Fibroblast of skin of scalp (primary cell): ENCODE measurements at places on chromosomes 16 and 17.

- DNase-seq, result no peak
Observed at GRCh38 chr16:86971251-86971650, 345.9 kb downstream of the C16orf95 start.

GRCh38 chr17:55825213-55825612 is 74.4 kb downstream of the PCTP start:
- DNase-seq, result no peak

DNA sequence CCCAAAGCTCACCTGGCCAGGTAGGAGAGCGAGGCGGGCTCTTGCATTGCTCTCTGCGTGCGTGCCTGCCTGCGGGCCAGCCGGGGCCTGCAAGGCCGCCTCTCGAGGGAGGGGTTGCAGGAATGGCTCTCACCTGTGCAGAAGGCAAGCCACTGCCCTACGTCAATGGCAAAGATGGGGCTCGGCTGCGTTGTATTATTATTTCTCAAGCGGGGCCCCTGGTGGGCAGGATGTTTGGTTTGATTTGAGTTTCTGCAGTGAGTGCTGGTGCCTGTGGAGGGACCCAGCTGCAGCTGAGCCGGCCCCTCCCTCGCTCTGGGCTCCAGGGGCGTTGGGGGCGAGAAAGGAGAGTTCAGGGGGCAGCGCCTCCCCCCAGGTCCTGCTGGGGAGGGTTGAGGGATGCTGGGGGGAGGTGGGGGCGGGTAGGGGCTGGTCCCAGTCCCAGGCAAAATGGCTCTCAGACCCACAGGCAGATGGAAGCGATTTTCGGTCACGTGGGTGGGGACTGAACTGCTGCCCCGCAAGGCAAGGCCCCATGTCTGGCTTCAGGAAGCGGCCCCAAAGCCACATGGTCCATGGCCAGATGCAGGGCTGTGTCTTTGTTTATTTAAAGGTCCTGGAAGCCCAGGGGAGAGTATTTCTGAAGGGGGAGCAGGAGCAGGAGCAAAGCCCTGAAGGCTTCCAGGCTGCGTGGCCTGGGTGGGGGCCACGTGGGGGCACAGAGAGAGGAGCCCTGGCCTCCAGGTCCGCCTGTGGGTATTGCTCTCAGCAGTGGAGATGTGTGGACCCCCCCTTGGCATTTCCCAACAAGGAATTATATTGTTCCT is 338.8 kb downstream of the SEC14L1 start:
- peak; percentile 64 for DNase-seq

- peak; percentile 80 for DNase-seq
Observed at GRCh38 chr17:39244600-39245570, 19.1 kb upstream of the STAC2 start.

DNA sequence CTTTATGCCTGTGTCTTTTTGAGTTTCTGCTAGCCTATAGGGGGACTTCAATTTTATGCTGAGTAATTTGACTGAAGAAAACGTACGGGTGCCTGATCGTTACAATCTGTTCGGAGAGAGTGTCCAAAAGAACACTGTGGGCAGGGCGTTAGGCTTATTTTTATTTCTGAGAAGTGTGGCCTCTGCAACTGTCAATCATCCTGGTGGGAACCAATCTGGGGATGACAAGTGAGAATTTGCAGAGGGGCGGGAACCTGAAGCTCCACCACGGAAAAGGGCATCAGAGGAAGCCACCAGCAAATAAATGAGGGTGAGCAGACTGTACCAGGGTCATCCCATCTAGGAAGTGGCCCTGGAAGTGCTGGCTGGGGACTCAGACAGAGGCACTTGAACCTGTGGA is 12.0 kb upstream of the CDYL2 start:
- DNase-seq, result no peak

DNA sequence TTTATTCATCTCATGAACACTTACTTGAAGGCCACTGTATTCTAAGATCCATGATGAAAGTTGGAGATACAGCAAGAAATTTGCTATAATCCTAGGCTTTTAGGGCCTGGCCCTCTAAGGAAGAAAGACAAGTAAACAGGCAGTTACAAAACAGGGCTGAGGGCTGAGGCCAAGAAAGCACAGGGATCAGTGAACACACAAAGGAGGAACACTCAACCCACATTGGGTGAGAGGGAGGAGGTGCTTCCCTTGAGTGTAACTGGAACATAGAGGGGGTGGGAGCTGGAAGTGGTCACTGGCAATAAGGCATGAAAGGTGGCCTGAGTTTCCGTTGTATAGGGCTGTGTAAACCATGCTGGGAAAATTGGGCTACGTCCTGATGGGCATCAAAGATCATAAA is 112.2 kb downstream of the ZNF18 start:
- DNase-seq, result no peak

- peak; percentile 83 for DNase-seq
Observed at GRCh38 chr16:56830669-56831068, 34.3 kb upstream of the SLC12A3 start.

- DNase-seq, result no peak
Observed at GRCh38 chr16:88086571-88087516, 135.6 kb downstream of the BANP start.

- no peak for DNase-seq
Observed at GRCh38 chr16:58063377-58064076, 38.0 kb downstream of the MMP15 start.

DNA sequence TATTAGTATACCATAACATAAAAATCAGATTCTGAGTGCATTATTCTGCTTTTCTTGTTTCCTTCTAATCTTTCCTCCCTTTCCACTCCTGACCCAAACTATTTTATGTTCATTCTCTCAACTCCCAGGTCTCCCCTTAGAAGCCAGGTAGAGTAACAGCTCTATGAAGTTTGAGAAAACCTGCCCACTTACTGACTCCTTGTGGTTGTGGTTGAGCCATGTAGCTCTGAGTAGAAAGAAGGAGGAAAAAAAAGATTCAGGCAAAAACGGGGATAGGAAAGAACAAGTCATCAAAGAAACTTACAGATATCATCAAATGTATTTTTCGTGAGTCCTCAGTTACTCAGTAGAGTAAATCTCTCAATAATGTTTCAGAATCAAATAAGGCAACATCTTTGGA is 216.7 kb downstream of the PMP22 start:
- no peak for DNase-seq

GRCh38 chr16:3283543-3284447 is 504 bp downstream of the ZNF263 start:
- DNase-seq, result no peak

GRCh38 chr17:19464031-19465026 is 53.3 kb downstream of the RNF112 start:
- DNase-seq, result no peak

DNA sequence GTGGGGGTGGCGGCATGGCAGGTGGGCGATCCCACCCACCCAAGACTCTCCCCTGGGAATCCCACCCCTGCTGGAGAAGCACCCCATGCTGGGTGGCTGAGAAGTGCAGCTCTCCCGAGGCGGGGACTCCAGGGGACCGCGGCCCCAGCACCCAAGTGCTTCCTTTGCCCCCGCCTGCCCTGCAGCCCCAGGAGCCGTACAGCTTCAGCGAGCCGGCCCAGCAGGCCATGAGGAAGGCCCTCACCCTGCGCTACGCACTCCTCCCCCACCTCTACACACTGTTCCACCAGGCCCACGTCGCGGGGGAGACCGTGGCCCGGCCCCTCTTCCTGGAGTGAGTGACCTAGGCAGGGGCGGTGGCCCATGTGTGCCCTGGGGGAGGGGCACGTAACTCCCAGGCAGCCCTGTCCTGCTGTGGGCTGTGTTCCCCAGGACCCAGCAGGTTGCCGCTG is 11.7 kb downstream of the GAA start:
- no peak for DNase-seq

GRCh38 chr16:1180549-1181403 is 27.9 kb downstream of the CACNA1H start:
- no peak for DNase-seq

- DNase-seq, result peak; percentile 18
Observed at GRCh38 chr17:44170499-44171201, at the start of gene ASB16. Gene ASB16, plus strand, starts transcription at chr17:44170704. Its CDS starts 86 bp downstream, at chr17:44170790.

GRCh38 chr17:34370997-34371395 is 8.0 kb upstream of the CCL1 start:
- no peak for DNase-seq

DNA sequence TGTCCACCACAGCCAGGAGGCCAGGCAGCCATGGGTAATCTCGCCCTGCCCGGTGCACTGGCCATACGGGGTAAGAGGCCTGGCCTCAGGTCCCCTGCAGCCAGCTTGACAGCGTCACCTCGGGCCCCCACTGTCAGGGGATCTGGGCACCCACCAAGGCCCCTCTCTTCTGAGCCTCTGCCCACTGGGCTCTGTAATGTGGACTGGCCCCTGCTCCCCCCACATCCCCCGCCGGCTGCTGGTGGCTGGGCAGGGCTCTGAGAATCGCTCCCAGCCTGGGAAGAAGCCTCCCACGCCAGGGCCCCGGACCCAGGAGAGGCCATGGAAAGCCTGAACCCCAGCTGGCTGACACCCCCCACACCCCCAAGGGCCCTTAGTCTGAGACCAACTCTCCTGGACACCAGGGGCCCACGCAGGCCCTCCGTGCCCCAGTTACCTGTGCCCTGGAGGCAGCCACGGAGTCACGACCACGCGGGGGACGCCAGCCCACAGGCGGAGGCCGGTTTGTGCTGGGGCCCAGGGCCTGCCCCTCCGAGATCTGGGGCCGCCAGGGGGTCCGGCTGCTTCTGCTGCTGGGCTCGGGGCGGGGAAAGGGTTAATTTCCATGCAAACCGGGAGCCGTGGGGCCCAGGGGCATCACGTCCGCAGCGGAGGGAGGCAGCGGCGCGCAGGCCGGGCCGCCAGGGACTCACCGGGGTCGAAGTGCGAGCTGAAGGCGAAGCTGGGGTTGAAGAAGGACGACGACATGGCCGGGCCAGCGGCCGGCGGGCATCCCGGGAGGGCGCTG is at the start of gene PVALEF:
Gene PVALEF, plus strand, starts transcription at position 262 of the 787 bp plus-strand sequence. CDS start 15,720 bp downstream, outside the sequence.
- DNase-seq, result no peak

DNA sequence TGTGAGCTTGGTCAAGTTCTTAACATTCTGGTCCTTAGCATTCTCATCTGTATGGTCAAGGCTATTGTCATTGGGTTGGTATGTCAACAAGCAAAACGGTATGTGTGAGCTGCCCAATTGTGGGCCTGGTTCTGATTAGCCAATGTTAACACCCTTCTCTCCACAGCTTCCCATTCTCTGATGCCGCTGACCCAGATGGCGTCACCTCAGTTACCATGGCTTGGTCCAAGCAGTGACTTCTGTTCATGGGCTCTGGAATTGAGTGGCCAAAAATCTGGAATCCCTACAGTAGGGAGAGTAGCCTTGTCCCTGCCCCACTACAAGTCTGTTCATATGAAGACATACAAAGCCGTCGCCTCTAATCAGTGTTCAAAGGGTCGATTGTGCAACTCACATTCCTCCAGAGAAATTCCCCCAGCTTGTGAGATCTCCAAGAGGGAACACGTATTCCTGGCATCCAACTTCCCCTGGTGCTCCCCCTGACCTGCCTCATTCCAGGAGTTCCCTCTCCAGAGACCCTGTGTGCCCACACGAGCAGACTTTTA is 15.8 kb downstream of the TMEM98 start:
- DNase-seq, result peak; percentile 90

DNA sequence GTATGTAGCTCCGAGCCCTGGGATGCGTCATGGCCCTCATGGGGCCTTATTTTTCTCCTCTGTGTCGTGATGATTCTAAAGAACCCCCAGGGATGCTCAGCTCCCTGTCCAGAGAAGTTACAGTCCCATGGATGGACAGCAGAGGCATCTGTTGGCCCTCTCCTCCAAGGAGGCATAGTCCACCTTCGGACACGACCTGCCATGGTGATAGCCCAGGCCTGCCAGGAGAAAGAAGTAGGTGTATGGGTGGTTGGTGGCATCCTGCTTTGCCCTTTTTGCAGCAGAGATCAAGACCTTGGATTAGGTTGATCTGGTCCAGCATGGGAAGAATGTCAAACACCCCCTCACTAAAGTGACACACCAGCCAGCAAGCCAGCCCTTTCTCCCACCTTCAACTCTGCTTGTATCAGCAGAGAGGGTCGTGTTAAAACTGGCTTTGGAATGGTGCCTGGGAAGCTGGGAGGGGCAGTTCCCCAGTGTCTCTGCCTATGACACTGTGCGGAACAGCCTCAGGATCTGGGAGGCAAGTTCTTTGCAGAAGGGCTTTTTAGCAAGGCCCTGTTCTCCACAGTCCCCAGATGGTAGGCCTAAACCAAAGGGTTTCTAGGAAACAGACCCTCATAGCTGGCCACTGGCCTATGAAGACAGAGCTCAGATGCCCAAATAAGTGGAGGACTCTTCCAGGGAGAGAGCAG is 259.9 kb upstream of the RPL38 start:
- DNase-seq, result no peak

DNA sequence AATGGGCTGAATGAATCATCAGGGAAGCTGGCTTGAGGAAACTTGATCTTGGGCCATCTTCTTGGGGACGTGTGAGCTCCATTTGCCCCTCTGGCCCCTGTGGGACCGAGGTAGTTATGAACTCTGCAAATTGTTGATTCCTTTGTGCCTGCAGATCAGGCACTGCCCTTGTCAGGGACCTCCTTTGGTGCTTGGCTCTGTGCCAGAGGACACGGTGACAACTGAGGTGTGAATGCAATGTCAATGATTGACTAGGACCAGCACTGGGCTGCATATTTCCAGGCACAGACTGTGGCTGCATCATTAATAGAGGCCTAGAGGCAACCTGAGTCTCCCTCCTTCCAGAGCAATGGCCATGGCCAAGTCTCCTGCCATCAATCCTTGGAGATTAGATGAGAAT is 23.8 kb downstream of the PDILT start:
- no peak for DNase-seq

- no peak for DNase-seq
Observed at GRCh38 chr16:61014869-61015268, 1021.4 kb downstream of the CDH8 start.

GRCh38 chr16:57137566-57138273 is 45.3 kb downstream of the CPNE2 start:
- DNase-seq, result no peak

- DNase-seq, result no peak
Observed at GRCh38 chr17:18974407-18975149, 22.6 kb downstream of the SLC5A10 start.

- DNase-seq, result no peak
Observed at GRCh38 chr16:84193480-84193879, 2.5 kb downstream of the ADAD2 start.

- DNase-seq, result peak; percentile 66
Observed at GRCh38 chr17:2025622-2026309, 632 bp upstream of the RTN4RL1 start.

DNA sequence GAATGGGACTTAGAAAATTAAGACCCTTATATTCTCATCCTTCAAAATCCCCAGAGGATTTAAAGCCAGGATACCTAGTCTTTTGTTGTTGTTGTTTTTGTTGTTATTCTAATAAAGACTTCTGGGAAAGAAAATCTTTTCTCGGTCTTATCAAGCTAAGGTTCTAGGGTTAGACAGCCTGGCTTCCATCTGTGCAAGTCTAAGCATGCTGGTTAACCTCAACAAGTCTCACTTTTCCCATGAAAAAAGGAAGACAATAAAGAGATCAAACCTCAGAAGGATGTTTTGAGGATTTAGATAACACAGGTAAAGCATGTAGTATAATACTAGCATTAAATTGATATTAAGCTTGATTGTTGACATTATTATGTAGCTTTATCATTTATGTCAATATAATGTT is 486.4 kb upstream of the SOX9 start:
- no peak for DNase-seq

- no peak for DNase-seq
Observed at GRCh38 chr17:36741019-36741902, 139.9 kb downstream of the MRM1 start.
